Psoas muscle (tissue), 8 donors: ENCODE measurements at places on chromosomes 11 and 22.

GRCh38 chr11:34426766-34427185, 12.0 kb upstream of the CAT start:
- no peak for DNase-seq

DNA sequence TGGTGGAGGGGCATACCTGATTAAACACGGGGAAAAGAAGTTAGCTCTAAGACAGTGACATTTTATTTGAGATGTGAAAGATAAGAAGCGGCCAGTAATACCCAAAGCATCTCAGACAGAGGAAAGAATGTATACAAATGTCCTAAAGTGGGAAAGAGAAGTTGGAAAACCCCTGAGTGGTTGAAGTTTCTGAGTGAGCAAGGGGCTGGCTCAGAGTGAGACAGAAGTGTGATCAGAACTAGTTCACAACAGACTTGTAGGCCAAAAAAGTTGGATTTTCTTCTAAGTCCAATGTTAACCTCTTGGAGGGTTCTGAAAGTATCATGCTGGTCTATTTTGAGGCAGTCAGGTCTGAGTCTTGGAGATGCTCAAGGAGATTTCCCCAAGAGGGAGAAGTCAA, 608.7 kb downstream of the SOX6 start:
- no peak for DNase-seq

GRCh38 chr11:133269267-133269666, 263.0 kb downstream of the OPCML start:
- no peak for DNase-seq

DNA sequence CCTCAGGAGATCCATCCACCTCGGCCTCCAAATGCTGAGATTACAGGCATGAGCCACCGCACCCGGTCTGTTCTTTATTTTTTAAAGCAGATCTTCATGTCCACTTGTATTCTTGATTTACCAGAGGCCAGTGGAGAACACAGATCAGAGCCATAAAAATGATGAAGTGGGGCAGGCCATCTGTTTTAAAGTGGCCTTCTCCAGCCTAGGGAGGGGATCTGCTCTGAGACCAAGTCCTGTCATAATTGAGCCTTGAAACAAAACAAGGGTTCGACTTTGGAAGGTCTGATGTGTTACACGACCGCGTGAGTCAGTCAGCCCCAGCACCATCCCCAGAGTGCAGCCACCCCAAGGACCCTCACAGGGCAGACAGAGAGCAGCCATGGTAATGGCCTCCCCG, 27.5 kb downstream of the ABCC8 start:
- DNase-seq, result no peak

DNA sequence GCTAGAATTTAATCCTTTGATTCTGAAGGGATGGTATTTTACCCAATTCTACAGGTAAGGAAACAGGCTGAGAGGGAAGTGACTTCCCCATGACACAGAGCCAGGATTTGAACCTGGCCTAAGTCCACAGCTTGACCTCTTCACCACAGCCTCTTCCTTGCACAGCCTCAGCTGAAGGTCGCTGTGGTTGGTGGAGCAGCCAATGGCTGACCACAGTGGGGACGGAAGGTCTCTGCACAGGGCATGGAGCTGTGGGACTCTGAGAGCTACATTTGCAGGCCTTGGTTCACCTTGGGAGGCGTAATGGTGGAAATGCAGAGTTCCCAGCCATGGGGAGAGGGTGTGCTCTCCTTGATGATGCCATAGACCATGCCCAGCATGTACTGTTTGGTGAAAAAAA, 295.0 kb downstream of the DDX10 start:
- no peak for DNase-seq

- peak; percentile 63 for DNase-seq
Observed at GRCh38 chr11:68014157-68014946, 4.2 kb downstream of the ALDH3B1 start.

GRCh38 chr11:57370251-57370650, 10.7 kb downstream of the PRG3 start:
- no peak for DNase-seq

DNA sequence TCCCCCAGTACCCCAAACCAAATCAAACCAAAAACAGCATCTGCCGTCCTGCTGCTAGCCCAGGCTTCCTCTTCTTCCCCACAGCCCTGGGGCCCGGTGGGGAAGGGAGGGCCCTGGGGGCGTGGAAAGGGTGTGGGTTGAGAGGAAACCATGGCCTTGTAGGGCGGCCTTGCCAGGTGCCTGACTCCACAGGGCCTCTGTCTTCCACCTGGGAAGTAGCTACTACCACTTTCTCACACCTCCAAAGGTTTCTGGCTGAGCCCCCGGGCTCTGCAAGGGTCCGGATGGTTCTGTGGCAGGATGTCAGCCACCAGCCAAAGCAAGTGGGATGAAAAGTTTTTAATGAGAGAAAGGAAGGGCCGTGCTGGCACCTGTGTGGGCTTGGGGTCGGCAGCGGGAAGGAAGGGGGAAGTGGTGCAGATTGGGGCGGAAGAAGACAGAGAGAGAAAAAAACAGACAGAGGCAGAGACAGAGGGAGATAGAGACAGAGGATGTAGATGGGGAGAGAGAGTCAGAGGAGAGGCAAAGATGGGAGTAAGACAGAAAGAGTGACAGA, 10.5 kb downstream of the TPST2 start:
- DNase-seq, result no peak

GRCh38 chr11:8288166-8288772, 24.6 kb upstream of the LMO1 start:
- no peak for DNase-seq

- DNase-seq, result no peak
Observed at GRCh38 chr11:5267033-5267563, 2.6 kb downstream of the HBE1 start.

GRCh38 chr22:40855071-40855978, 1.1 kb downstream of the ST13 start:
- DNase-seq, result peak; percentile 53

DNA sequence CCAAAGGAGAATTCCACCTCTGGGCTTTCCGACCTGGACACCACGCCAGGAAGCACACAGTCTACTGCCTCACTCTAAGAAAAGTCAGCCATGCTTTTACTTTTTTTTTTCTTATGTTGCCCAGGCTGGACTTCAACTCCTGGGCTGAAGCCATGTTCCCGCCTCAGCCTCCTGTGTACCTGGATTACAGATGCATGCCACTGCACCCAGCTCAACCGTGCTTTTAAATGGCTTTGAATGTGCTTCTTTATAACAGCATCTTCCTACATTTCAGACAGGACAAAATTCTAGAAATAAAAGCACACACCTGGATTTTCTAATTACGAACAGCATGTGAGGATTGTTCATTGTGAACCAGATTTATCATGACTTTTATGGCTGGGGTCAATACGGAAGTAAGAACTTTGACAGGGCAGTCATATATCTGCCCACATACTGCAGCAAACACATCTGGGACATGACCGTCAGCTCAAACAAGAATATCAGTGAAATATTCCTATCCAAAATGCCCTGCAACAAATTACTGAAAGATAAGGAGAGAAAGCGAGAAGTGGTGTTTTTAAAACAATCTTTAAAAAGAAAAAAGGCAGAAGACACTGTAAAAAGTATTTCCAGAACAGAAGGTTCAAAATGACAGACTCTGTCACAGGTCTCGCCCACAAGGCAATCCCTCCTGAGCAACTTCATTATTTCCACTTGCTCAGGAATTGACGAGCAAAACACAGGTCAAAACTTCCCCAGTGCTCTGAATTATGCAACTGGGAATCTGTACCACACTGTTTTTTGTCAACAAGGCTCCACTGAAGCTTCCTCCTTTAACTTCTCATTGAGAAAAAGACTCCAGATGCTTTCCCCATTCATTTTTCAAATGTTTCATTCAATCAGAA, 42.1 kb downstream of the PACSIN2 start:
- DNase-seq, result no peak

GRCh38 chr11:134034496-134035381, 34.1 kb upstream of the JAM3 start:
- no peak for DNase-seq

- DNase-seq, result peak; percentile 32
Observed at GRCh38 chr22:17980638-17981051, 43.7 kb downstream of the MICAL3 start.

GRCh38 chr11:36564376-36565030, 3.3 kb upstream of the RAG1 start:
- no peak for DNase-seq

GRCh38 chr11:6223854-6224253, 10.6 kb downstream of the FHIP1B start:
- no peak for DNase-seq

DNA sequence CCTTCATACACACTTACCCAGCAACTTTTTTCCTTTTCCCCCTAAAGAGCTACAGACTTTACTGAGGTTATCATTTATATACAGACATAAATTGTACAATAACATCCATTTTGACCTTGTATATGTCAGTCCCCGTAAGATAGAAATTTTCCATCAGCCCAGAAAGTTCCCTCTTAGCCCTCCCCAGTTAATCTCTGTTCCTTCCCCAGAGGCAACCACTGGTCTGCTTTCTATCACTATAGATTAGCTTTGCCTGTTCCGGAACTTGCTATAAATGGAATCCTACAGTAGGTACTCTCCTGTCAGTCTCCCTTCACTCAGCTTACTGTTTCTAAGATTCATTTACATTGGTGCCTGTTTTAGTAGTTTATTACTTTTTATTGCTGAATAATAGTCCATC, 54.9 kb downstream of the TSPAN18 start:
- DNase-seq, result no peak
